ENCODE measurements at places on chromosomes 12 and 14.

- peak; percentile 28 for DNase-seq
Observed at GRCh38 chr12:19872621-19873540, 433.6 kb downstream of the AEBP2 start.

DNA sequence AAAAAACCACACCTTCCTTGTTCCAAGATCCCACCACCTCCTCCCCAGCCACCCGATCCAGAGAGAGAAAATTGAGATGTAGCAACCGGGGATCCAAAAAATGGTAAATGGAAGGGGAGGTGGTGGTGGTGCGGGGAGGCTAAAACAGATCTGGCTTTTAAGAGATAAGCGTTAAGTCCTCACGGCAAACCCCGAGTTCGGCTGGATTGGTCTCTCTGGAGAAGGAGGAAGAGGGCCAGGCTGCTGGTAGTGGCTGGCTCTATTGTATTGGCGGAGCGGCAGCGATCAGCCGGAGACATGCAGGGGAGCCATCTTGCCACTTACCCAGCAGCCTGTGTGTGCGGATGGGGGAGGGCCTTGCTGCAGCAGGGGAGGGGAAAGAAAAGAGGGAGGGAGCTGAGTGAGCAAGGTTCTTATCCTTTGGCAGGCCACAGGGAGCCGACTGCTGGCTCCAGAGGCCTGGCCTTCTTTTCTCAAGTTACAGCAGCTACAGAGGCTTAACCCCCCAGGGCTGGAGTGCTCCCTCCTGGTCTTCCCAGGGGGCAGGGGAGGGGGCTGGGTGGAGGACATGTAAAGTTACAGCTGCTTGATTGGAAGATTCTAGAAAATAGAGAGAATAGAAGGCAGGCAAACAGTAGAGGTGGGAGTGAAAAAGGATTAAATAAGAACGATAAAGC lies 14.1 kb upstream of the CDH24 start:
- peak; percentile 75 for DNase-seq

DNA sequence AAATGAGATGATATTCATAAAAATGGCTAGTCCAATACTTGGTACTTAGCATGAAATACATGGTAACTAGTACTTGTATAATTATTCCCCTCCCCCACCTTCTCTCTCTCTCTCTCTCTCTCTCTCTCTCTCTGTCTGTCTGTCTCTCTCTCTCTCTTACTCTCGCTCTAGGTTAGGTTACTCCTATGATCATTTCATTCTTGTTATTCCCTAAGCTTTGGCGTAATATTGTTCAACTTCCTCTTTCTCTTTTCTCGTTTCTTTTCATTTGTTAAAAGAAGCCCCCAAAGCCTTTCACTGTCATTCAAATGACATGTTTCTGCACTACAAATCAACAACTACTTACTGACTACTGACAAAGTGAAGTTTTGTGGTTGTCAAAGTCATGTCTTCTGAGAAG lies 89.8 kb downstream of the GRIP1 start:
- DNase-seq: no peak

DNA sequence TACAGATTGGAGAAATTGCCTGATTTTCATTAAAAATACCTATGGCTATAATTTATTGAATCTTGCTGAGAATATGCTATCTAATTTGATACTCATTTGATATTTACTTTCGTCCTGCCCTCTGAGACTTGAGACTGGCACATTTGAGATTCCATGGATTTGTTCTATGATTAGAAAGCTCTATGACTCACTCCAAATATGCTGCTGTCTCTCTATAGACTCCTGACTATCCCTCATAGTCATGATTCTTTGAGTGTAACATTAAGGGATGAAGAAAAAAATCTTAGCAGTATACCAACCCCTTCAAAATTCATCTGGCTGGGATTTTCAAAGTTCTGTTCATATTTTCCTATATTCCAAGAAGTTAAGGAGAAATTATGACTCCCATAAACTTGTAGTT lies 191.9 kb downstream of the LRIG3 start:
- DNase-seq: no peak

DNA sequence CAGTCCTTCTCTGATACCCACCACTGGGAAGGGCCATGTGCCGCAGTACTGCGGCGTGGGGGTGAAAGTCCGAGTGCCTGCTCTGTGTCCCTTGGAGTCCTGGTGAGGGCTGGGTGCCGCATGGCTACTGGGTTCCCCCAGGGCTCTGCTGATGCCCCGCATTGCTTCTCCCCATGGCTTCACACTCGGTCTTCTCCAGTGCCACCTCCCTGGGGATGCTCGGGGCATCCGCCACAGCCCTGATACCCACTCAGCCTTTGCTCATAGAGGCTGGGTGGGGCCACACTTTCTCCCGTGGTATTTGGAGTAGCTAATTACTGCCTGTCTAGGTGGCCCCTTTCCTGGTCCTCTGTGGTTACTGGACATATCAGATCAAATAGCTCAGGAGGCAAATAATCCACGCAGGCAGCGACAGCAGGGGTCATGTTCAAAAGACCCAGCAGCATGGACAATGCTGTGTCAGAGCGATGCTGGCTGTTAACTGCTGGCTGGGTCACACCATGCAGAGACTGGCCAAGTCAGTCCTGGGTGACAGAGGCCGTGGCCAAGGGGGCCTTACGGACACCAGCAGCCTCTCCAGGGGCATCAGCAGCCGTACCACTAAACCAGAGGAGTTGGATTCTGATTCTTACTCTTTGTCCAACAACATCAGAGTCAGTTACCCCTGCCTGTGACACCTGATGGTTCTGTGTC lies 106.5 kb downstream of the ADGRD1 start:
- DNase-seq: no peak

DNA sequence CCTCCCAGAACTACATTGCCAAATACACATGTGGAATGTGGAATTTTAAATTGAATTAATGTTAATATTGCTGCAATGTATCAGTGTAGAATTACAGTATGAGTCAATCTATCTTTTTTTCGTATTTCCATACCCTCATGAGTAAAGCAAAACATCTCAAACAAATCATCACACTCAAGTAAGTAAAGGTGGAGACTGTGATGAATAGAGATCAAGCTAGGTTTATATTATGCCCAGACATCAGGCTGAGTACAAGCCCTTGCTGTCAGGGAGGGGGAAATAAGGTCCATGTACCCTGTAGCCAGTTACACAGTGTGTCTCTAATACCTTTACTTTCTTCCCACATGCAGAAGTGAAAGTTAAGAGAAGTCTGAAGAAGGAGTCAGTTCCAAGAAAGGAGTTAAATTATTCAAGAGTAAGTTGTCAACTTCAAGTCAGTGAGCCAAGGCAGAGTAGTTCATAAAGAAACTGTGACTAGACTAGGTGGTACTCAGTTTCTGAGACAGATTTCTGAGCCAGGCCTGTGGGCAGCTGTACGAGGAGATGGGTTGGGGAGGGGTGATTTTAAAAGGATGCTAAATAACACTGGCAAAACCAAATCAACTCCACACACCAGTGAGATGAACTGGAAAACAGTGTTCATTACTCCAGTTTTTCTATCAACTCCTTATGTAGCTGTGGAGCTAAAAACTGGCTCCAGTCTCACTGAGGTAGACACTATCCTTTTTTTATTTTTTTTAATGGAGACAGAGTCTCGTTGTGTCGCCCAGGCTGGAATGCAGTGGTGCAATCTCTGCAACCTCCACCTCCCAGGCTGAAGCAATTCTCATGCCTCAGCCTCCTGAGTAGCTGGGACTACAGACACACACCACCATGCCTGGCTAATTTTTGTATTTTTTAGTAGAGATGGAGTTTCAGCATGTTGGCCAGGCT lies 23.8 kb upstream of the STK38L start:
- DNase-seq: no peak

All from fibroblast of skin of left quadriceps (primary cell).